Anterior cingulate cortex (tissue), 58 donors: ENCODE measurements at places on chromosomes 7 and 10.
A peak's percentile ranks its signal among the peaks of the same experiment; 100 is the strongest.

DNA sequence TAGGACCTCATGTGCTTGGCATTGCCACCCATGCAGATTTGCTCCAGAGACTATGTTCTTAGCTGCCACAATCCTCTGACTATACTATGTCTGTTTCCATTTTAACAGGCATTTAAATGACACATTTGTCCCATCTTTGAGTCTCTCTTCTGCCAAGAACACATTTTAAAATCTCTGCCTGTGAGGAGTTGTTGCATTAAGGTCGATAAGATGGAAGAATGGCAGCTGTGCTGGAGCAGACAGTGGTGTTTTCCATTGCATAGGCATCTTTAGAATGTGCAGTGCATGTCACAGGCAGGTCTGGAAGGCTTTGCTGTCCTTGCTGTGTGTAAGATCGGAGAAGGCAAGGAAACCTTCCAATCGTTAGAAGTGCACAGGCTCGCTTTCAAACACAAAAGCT lies 70.9 kb upstream of the CELF2 start:
- no peak for DNase-seq

GRCh38 chr7:151776876-151777494 lies 99.9 kb downstream of the PRKAG2 start:
- no peak for DNase-seq

DNA sequence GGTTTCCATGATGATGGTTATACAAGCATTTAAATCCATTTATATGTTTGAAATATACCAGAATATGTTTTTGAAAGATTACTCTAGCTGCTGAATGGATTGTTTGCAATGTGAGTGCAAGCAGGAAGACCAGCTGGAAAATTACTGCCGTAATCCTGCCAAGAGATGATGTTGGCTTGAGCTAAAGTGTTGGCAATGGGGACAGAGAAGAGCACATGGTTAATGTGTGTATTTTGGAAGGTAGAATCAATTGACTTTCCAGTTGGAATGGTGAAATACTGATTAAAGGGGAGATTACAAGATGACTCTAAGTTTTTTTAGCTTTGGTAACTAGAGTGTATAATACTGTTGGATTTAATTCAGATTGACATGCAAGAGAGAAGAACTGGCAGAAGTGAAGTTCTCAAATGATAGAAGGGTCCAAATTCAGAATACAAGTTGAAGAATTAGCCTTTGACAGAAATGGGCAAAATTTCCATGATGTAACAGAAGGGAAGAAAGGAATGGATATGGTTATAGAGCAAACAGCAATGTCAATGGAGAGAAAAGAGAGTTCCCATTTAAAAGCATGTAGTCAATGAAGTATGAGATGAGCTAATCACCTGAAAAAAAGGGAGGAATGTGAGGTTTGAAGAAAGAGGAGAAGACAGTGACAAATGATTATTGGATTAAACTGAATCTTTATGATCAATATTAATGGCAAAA lies 422.0 kb downstream of the CDC14C start:
- DNase-seq: no peak

- DNase-seq: no peak
These were observed 41.1 kb upstream of the TMEM229A start for GRCh38 chr7:124074007-124074406.

- peak; percentile 39 for DNase-seq
These were observed 474 bp upstream of the NSMCE4A start for GRCh38 chr10:121975295-121976086.

DNA sequence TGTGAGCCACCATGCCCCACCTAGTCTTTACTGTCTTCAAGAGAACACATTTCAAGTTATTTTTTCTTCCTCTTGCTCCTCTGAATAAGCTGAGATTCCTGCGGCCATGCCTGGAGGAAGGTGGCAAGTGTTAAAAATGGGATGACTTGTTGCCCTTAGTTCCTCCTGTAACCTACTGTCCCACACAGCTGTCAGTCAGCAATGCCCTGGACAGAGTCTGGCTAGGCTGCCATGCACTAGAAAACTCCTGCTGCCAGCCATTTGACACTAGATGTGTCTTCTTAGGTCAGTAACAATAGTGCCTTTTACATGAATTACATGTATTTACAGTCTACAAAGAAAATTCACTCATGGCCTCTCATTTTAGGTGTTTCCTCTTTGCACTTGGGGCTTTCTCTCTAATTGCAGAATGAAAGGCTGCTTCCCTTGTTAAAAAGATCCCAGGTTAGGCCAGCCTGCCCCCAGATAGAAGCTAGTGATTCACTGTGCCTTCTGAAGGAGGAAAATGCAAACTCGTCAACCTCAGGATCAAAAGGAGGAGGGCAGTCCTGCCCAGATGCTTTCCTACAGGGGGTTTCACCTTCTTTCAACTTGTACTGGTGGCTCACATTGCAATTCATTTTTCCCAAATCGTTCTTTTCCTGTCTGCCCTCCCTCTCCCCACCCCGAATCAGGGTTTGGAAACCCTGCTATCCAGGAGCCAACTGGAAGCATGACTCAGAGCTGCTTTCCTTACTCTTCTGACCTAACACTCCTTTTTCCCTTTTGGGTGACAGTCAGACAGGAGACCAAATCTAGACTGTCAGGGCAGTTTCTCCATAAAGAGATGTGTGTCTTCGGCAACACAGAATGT lies 136.6 kb downstream of the SPAG6 start:
- DNase-seq: no peak

- DNase-seq: no peak
These were observed 170.9 kb downstream of the RAMP3 start for GRCh38 chr7:45328403-45328981.

GRCh38 chr7:106568680-106569499 lies 92.1 kb downstream of the CCDC71L start:
- DNase-seq: no peak

DNA sequence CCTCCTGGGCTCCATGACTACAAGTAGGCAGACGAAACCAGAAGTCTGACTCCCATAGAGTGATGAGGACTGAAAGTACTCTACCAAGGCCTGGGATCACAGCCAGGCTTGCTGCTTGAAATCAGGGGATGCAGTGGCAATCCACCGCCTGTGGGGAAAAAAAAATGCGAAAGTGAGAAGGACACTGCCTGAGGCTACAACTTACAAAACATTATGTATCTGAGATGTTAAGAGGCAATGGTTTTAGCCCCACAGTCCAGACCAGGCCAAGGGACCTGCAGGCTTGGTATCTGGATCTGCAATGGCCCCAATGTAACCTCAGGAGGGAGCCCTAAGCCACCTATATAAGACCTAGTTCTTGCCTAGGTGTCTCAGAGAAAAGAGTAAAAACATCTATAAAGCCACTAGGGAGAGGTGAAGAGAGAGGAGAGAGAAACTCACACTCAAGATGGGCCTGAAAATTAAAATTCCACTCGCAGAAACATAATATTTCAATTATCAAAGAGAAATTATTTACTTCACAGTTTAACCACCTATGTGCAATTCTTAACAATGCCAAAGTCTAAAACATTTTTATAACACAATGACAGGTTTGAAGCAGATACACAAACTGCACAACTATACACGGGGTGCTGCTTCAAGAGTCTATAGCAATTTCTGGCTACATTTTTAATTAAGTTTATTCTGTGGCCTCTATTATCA lies 13.9 kb downstream of the DNAJC1 start:
- no peak for DNase-seq

GRCh38 chr7:51426163-51426562 lies 109.6 kb upstream of the COBL start:
- DNase-seq: no peak

- DNase-seq: no peak
These were observed 29.1 kb downstream of the TFPI2 start for GRCh38 chr7:93861325-93861949.

- no peak for DNase-seq
These were observed 27.4 kb downstream of the GTF2I start for GRCh38 chr7:74684921-74685320.

DNA sequence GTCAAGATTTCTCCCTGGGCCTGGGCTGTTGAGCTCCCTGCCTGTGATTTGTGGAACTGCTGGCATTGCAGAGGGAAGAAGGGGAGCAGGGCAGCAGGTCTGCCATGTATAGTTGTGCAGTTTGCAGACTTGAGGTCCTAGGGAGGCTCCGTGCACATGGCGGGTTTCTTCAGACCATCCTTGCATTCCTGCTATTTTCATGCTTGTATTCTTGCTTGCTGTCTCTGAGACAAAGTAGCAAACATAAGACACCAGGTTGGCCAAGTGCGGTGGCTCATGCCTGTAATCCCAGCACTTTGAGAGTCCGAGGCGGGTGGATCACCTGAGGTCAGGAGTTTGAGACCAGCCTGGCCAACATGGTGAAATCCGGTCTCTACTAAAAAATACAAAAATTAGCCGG lies 61.1 kb downstream of the NPTX2 start:
- no peak for DNase-seq
